Esophagus squamous epithelium (tissue), 5 donors: ENCODE measurements at places on chromosomes 6 and 20. TPM values are rescaled to one million over a fixed set of nuclear protein-coding genes. Genes with fewer than 3 reads are reported as not detected.

- H3K4me1 ChIP-seq = no peaks in the 10 kb centered on the region
- H3K4me3 ChIP-seq = no peak overlapping the region
- H3K27ac ChIP-seq = no peak overlapping the region
- H3K36me3 ChIP-seq = no peaks in the 10 kb centered on the region
These were observed 593.4 kb downstream of the EYS start for GRCh38 chr6:65113581-65113980.

DNA sequence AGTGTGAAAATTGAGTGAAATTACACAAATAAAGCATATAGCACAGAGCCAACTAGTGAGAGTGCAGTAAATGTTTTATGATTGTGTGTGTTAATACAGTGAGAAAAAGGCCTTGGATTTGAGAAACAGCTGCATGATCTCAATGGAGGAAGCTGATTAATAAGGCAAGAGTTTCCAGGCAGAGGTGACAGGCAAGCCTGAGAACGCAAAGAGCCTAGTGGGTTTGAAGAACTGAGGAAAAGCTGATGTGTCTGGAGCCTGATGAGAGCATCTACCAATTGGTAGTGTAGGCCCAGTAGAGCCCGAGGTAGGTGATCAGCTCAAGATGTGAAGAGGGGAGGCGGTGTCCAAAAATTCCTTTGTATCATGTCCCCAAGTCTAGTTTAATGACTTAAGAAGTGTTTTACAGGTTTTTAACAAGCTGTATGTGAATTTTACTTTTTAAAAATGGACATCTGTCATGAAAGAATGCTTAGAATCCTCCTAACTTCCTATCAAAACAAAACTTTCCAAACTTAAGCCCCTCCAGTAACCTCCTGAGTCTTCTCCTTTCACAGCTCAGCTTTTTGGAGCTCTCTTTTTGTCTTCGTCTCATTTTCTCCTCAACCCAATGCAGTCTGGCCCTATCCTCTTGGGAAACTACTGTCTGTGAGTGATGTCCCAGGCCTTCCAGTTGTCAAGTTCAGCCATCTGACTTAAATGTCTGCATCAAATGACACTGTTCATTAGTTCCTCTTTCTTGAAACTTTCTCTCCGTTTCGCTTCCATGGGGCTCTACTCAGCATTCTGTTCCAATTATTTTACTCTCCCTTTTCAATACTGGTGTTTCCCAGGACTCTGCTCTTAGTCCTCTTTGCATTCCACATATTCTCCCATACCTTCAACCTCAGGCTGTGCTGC is 1.2 kb downstream of the CDC40 start:
- peak overlapping the region; percentile 84 for H3K4me3 ChIP-seq
- H3K27ac ChIP-seq = no peak overlapping the region
- no peaks in the 10 kb centered on the region for H3K27me3 ChIP-seq
- DNase-seq = no peak
- no peaks in the 10 kb centered on the region for H3K36me3 ChIP-seq

DNA sequence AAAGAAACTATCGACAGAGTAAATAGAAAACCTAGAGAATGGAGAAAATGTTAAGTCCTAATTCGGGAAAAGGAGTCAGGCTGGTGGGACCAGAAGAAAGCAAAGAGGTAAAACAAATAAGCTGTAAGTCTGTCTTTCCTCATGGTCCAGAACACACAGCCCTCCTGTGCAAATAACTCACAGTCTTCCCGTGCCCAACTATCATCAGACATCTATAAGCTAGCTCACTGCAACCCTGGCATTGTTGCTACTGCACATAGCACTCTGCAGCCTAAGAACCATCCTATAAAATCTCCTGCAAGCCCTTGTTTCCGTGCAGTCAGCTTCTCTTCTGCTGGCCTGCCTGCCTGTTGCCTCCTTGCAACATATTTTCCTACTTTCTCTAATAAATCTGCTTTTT is 17.4 kb downstream of the HLA-DRA start:
- H3K4me1 ChIP-seq = peaks cover 11% of the 10 kb centered on the region
- no peaks in the 10 kb centered on the region for H3K36me3 ChIP-seq
- H3K27ac ChIP-seq = no peak overlapping the region
- peaks cover 28% of the 10 kb centered on the region for H3K27me3 ChIP-seq

DNA sequence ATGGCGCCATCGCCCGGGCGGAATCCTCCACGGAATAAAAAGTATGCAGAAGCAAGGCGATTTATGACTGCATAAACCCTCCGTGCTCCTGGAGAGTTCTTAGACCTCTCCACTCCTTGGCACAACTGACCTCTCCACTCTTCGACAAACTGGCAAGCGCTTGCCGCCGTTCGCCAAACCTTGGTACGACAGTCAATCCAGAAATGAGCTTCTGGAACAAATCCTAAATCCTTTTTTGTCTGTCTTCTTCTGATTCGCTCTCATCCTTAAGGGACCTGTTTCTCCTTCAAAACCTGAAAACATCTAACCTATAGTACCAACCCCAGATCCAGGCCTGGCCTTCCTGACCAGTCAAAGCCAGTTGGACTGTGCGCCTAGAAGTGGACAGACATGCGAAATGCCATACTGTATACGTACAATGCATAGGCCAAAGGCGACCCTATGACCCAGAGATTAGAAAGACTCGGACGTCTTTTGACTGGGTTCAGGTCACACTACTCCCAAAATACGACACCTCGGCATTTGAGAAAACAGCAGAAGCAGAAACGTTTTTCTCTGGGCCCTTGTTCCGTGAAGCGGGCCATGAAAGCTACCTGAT is 59.4 kb downstream of the TRIM27 start:
- H3K4me3 ChIP-seq = peak overlapping the region; percentile 64
- DNase-seq = no peak
- H3K36me3 ChIP-seq = no peaks in the 10 kb centered on the region
- H3K4me1 ChIP-seq = peaks cover 6% of the 10 kb centered on the region
- H3K27ac ChIP-seq = peak overlapping the region; percentile 64

- H3K4me3 ChIP-seq = no peak overlapping the region
- no peaks in the 10 kb centered on the region for H3K36me3 ChIP-seq
- H3K4me1 ChIP-seq = no peaks in the 10 kb centered on the region
- no peak for DNase-seq
- no peak overlapping the region for H3K27ac ChIP-seq
- peaks cover 11% of the 10 kb centered on the region for H3K27me3 ChIP-seq
These were observed 190.5 kb downstream of the FNDC1 start for GRCh38 chr6:159359581-159360297.

DNA sequence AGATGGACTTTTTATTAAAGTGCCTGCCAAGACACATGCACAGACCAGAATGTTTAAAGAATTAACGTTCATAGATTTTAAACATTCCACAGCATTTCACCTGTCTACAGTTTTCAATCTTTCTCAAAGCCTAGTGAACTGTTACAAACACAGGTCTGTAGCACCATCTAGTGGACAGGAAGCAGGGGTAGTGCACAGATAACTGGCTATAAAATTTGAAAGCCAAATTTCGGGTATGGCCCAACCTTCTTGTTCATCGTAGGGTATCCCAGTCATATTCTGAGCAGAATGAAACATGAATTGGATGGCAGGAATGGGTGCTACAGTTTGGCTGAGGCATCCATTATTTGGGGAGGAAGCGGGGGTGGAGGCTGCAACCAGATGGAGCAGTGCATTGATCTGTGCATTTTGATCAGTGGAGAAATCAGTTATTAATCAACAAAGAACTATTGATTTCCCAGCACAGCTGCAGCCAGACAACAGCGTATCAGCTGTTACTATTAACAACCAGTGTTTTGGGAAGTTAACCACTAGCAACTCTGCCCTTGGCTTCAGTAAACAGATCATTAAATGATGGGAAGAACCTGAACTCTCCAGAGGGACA is 56.1 kb upstream of the B3GAT2 start:
- no peaks in the 10 kb centered on the region for H3K27me3 ChIP-seq
- no peak overlapping the region for H3K4me3 ChIP-seq
- no peak for DNase-seq

DNA sequence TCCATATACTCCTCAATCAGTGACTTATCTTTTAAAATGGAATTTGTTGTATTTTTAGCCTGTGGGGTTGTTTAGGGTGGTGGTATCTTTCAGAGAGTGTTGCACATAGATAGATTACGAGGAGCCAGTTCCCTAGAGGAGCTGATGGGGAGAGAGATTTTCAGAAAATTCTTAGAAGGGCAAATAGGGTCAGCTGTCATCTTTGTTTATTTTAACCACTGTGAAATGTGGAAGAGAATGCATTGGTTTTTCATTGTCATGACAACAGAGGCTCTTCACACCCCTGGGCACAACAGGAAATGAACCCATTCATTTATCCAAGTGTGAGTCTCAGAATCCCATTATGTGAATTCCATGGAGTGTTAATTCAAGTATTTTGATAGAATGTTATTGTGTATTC is 188.4 kb downstream of the JARID2 start:
- DNase-seq = no peak
- H3K4me3 ChIP-seq = no peak overlapping the region
- no peak overlapping the region for H3K27ac ChIP-seq
- no peaks in the 10 kb centered on the region for H3K27me3 ChIP-seq
- no peaks in the 10 kb centered on the region for H3K36me3 ChIP-seq
- H3K4me1 ChIP-seq = peaks cover 33% of the 10 kb centered on the region

DNA sequence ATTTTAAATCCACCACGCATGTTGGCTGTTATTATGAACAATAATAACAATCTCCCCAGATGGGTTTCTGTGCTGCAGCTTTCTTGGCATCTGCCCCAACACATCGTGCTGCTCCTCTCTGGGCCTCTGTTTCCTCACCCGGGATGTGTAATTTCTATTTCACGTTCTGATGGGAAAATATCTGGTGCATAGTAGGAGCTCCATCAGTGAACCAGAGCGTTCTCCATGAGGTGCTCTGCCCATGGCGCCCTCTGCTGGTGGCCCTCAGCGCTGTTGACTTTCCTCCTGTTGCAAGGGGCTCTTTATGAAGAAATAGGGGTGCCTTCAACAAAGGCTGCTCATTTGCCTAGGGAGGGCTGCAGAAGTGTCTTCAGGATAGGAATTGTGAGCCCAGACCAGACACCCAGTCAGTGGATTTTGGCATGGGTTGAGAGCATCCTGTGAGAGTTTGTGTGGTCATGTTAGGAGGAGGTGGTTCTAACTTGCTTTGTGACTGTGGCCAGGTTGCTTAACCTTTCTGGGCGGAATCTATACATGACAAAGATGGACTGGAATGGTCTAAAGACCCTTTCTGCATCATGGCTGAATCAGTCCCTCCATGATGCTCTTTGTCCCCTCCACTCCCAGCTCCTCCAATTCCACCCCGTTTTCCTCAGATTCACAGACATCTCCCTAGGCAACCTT is 8.1 kb downstream of the SCRT2 start:
- DNase-seq = no peak
- H3K4me1 ChIP-seq = peaks cover 9% of the 10 kb centered on the region
- H3K27ac ChIP-seq = no peak overlapping the region
- H3K27me3 ChIP-seq = peaks cover 5% of the 10 kb centered on the region

DNA sequence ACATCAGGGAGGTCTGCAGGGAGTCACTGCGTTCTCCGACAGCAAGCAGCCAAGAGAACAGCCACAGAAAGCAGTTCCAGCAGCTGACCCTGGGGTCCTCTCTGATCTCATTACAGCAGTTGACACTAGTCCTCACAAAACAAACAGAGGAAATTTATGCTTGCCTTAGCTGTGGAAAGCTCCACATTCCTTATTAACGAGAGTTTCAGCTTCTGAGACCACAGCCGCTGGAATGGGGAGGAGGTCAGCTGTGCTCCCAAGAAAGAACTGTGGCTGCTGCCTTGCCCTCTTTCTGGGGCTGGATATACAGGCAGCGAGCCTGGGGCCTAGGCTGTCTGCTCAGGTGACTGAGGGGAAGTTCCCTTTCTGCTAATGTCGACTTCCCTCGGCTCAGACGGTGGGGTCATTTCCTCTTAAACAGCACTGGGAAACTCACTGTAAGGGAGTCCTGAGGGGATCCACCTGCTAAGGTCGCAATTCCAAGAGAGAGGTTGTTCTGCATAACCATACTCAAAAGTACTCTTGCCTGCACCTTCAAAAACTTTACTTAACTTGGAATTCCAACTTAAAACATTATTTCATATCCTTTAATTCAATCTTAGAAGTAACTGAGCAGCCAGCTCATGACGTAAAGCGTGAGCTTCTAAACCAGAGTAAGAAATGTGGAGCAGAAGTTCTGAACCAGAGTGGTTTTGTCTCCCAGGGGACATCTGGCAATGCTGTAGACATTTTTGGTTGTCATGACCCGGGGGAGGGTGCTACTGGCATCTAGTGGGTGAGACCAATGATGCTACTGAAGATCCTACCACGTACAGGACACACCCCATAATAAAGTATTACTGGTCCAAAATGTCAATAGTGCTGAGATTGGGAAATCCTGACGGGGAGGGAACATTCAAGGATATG is 80.3 kb downstream of the BACH2 start:
- no peak for DNase-seq
- H3K36me3 ChIP-seq = no peaks in the 10 kb centered on the region
- H3K27me3 ChIP-seq = no peaks in the 10 kb centered on the region
- H3K27ac ChIP-seq = no peak overlapping the region
- H3K4me1 ChIP-seq = peaks cover 19% of the 10 kb centered on the region
- H3K4me3 ChIP-seq = no peak overlapping the region

DNA sequence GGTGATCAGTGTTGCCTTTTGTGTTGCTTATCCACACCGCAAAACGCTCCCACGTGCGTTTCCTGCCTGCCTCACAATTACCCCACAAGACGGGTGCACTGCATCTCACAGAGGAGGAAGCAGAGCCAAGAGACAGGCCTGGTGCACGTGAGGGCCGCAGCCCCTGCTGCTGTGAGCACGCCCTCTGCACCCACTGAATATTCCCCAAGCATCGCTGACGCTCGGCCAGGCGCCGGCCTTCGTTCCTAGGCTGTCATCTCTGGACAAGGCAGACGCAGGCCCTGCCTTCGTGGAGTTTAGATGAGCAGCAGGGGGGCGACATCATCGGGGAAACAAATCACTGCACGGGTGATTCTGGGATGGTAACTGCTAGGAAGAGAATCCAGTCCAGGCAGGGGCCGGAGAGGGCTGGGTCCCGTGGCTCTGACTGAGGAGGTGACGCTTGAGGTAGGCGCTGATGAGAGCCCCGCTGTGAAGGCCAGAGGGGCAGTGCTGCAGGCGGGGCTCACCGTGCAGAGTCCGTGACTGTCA is 162.4 kb upstream of the QKI start:
- no peaks in the 10 kb centered on the region for H3K4me1 ChIP-seq
- H3K36me3 ChIP-seq = no peaks in the 10 kb centered on the region
- H3K27ac ChIP-seq = no peak overlapping the region
- no peaks in the 10 kb centered on the region for H3K27me3 ChIP-seq
- DNase-seq = no peak

GRCh38 chr6:169906688-169907418 is 155.4 kb downstream of the ERMARD start:
- no peak overlapping the region for H3K4me3 ChIP-seq
- no peaks in the 10 kb centered on the region for H3K36me3 ChIP-seq
- no peaks in the 10 kb centered on the region for H3K27me3 ChIP-seq
- no peak overlapping the region for H3K27ac ChIP-seq

DNA sequence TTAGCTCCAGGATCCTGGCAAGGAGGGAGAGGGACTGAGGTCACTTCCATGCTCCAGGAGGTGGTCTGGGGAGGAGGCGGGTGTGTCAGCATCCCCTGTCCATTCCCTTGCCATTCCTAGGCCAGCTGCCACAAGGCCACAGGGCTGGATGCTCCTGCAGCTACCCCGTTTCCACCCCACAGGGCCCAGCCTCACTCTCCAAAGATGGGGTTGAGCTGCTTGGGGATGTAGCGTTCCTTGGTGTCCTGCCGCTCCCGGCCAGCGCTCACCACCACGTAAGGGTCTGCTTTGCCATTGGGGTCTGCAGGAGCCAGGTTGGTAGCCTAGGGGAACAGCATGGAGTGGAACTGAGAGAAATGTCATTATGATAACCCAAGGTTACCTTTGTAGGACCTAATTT is 23.0 kb downstream of the ERGIC3 start:
- no peaks in the 10 kb centered on the region for H3K4me1 ChIP-seq
- H3K36me3 ChIP-seq = no peaks in the 10 kb centered on the region
- no peak for DNase-seq
- no peak overlapping the region for H3K27ac ChIP-seq
- H3K27me3 ChIP-seq = no peaks in the 10 kb centered on the region
- H3K4me3 ChIP-seq = no peak overlapping the region

SEMG1 gene
- total RNA-seq = not detected

TSBP1 gene
- not detected for total RNA-seq
